ENCODE measurements at places on chromosomes 1 and 21.

DNA sequence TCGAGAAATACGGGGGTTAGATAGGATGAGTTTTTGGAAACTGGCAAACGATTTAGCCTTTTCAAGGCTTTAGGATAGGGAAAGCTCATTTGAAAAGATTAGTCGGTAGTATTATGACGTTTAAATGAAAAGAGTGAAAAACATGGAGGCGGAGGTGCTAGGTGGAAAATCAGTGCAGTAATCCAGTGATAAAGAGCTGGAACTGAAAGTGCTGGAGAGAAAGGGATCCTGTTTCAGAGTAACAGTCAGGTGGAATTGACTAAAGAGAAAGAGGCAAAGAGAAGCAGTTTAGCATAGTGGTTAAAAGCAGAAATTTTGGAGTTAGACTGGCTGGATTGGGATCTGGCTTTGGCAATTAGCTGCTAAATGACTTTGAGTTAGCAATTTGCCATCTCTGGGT is 945 bp downstream of the WDR3 start:
- DNase-seq = no peak

DNA sequence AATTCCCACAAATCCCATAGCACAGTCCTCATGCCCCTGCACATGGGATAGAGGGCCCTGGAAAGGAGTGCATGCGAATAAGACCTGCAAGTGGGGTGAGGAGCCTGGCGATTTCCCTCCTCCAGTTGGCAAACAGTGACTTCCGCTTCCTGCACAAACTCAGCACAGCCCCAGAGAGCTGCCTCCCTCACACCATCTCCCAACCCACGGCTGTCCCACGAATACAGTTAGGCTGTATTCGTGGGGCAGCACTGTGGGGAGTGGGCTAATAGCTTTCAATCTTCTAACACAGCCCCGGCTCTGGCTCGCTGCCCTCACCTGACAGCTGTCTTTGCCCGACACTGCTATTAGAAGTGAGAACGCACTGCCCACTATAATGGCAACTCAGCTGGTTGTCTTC is 28.2 kb upstream of the CNTN2 start:
- no peak for DNase-seq

DNA sequence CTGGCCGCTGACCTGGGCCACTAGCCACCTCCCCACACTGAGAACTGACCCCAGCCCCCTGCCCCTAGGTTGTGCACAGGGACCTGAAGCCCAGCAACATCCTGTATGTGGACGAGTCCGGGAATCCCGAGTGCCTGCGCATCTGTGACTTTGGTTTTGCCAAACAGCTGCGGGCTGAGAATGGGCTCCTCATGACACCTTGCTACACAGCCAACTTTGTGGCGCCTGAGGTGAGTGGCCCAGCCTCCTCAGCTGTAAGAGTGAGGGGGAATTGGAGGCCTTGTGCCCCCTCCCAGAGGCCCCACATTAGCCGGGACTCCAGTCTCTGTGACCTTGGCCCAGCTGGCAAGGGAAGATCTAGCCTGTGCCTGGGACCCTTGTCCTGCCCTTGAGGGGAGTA is 41.8 kb downstream of the RPS6KA1 start:
- DNase-seq = no peak

DNA sequence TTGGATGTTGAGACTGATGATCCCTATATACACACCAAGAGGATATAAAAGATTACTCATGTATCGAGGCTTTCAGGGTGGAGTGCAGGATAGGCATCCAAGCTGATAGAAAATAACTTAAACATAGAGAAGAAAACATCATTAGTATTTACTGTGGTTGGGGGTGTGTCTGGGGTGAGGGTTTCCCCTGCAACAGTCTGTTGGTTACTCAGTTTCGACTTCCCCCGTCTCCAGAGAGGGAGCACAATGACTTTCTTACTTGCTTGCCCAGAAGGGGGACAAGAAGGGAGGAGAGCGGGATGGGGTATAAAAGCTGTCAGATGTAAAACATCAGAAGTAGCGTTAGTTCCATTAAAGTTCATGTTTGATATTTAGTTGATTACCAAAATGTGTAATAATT is 717.4 kb upstream of the ZP4 start:
- DNase-seq = no peak

DNA sequence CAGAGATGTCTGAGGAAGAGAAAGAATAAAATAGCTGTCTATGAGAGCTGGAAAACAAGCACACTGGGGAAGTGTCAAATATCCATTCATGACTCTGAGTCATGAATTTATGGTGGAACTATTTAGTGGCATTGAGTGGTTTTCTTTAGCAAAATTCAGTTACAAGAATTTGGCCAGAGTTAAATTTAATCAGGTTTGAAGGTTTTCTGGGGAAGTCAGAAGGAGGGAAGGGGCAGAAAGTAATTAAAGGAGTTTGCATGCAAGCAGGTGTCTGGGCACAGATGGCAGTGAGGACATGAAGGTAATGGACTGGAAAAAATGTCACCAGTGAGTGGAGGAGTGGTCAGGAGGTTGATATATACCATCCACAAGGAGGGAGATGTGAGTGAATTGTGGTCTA is 121.9 kb upstream of the IVNS1ABP start:
- DNase-seq = no peak

DNA sequence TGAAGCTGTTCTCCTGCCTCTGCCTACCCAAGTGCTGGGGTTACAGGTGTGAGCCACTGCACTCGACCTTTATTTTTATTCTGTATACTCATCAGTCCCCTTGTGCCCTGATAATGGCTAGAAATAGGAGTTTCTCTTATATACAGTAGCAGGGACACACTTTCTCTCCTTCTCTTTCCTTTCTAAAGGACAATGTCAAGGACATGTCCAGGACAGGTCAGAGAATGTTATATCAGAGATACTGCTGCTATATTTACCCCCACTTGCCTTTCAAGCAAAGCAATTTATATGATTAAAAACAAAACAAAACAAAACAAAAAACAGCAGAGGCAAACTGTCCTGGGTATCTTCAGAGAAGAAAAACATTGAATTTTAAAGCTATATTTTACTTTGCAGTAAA is 43.2 kb upstream of the LRIG2 start:
- DNase-seq = no peak

GRCh38 chr1:167878372-167879160 is 35.4 kb downstream of the ADCY10 start:
- no peak for DNase-seq

Measured in stimulated activated CD4-positive, alpha-beta T cell treated with anti-CD3 and anti-CD28 coated beads, Interleukin-1b, Interleukin-23, amount 100 ng/mL, for 1 hour (primary cell).